OCI-LY7 (cell line): ENCODE measurements at places on chromosomes 5 and 9. TPM values are rescaled to one million over a fixed set of nuclear protein-coding genes. Genes with fewer than 3 reads are reported as not detected.

DNA sequence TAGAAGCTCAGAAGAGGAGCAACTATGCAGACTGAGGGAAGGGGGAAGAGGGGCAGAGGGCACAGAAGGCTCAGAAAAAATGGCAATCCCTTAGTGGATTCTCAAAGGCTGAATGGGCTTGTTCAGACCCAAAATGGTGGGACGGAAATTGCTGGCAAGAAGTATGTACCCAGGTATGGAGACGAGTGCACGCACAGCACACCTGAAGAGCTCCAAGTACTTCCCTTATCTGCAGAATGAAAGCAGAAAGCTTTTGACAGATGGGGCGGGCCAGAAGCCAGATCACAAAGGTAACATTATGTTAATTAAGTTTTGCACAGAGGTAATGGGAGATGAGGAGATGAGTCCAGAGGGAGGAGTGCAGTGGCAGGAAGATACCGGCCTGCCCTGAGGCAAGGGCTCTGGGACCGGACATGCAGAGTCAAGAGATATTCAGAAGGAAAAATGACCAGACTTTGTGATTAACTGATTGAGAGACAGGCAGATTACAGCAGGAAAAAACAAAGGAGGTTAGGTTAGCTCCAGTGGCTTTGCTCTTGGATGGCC lies 138.1 kb upstream of the PIK3R1 start:
- DNase-seq: no peak

GNAQ gene
- total RNA-seq: not detected in 2 replicates

DNA sequence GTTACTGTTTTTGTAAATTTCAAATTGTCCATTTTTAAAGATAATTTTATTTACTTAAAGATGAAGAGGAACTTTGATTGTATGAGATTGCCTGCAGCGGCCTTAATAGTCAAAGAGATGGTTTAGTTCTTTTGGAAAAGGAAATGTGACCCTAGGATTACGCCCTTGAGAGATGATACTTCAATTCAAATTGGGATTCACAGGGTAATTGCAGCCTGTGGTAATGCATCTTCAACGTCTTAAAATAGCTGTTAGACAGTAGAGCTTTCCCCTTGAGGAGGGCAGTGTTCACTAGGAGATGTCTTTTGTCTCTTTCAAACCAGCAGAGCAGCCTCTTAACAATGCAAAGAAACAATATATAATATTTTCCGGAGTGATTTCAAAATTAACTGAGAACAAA lies 127.1 kb downstream of the TAF11L14 start:
- DNase-seq: no peak

TMEM174 gene
- total RNA-seq: 0.25 TPM in 1 of 2 replicates, not detected in the other

DNA sequence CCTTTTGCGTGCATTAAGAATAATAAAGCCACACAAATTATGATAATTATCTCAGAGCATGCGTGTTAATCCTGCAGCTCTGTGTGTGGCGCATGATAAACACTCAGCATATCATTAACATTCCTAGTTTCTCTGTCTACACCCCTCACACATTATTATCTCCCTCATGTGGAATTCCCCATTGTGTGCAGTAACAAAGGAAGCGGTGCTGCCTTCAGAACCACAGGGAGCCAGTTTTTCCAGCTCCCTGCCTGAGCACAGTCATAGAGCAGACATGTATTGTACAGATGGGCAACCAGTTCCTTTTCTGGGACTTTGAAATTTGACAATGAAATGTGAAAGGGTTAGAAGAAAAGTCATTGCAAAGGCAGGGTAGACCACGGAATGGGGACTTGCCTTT lies 1365.5 kb upstream of the CDH9 start:
- DNase-seq: no peak

FREM1 gene
- not detected in 2 replicates for total RNA-seq

DNA sequence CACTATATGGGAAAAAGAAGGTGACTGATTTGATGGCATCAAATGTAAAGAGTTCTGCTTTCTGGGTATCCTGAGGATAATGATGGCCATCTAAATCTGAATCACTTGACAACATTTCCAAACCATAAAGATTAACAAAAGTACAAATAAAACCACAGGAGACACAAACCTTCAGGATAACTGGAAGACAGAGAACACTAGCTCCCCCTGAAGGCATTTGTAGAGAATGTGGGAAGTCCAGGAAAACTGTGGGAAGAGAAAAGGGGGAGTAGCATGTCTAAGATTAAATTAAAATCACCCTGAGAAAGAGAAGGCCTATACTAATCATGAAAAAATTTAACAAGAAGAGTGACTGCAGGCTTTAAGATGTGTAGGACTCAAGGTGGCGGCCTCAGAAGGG lies 116.2 kb downstream of the PRELID2 start:
- no peak for DNase-seq
